ENCODE measurements at places on chromosomes 7 and 10. TPM values are rescaled to one million over a fixed set of nuclear protein-coding genes. Genes with fewer than 3 reads are reported as not detected.

The SAMD8 gene
- total RNA-seq, result 23.9 TPM

The C10orf143 gene
- total RNA-seq, result 19.6 TPM

The GRM3 gene
- total RNA-seq, result not detected

The CALHM2 gene
- 22.4 TPM for total RNA-seq
